ENCODE measurements at places on chromosomes 3 and 15.

DNA sequence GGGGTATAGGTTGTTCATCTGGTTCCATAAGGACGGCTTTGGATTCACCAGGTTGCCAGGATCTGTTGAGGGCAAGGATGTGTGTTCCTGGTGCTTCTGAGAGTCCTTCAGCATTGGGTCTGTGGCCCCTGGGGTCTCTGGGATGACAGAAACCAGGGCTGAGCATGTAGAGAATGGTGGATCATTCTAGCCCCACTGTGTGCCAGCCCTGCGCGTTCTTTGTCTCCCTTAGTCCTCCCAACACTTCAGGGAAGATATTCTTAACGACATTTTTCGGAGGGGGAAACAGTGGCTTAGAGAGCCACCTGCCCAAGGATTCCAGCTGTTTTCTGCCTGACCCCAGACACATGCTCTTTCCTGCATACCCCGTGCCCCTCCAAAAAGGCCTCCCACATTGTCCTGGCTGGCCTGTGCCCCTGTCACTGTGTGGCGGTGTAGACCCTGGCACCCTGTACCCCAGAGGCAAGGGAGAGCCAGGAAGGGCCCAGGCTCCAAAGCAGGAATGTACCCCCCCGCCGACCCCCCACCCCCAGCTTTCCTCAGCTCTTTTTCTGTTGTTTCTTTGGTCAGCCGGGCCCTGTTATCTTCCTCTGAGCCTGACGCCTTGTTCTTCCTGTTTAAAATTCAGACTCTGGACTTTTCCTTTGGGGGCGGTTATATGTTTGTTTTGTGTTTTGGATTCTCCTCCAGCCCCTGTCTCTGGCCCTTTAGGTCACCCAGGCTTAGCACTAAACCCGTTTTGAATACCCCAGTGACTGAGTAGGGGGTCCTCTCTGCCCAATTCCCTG is 57.8 kb upstream of the SMAD6 start:
- no peak for DNase-seq

DNA sequence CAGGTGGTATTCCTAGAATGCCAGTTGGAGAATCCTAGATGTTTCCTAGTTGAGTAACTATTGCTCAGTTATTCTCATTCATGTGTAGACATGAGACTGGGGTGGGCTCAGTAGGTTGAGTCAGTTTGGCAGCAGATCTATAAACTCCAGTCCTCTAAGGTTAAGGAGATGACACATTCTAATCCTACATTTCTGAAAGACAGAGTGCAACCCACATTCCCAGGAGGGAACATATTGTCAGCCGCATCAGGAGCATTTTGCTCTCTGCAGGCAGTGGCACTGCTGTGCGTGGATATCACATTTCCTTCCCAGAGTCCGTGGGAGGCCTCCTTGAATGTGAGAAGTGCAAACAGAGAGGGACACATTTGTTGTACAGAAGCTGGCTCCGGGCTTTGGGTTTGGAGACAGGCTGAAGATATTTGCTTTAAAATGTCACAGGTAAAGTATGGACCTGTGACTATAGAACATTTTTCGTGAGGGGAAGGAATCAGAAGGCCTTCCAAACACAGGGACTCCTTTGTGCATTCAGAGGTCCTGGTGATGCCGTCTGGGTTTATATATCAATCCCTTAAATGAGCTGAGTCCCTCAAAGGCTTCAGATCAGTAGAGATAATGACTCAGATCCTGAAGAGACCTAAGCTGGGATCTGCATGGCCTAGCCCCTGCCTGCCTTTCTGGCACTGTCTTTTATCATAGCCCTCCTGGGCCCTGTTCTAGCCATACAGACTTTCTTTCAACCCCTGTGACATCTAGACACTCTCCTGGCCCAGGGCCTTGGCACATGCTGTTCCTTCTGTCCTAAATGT is 156.5 kb downstream of the CADPS start:
- no peak for DNase-seq

GRCh38 chr3:36259580-36259979 is 120.7 kb upstream of the STAC start:
- no peak for DNase-seq

DNA sequence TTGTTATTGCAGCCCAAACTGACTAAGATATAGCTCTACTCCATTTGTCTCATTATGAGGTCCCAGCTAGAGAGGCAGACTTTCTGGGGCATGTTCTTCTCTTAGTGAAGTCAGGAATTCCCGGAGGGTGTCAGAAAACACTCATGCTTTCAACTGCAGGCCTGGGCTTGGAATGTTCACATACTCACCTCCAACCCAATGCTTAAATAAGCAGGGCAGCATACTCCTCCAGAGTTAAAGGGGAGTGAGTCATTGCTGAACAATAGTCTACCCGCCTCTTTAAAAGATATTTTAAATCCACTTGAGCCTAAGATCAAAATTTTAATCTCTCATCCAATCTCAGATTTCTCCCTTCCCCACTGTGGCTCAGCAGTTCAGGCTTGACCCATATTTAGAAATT is 167.8 kb upstream of the DPH6 start:
- DNase-seq: no peak

DNA sequence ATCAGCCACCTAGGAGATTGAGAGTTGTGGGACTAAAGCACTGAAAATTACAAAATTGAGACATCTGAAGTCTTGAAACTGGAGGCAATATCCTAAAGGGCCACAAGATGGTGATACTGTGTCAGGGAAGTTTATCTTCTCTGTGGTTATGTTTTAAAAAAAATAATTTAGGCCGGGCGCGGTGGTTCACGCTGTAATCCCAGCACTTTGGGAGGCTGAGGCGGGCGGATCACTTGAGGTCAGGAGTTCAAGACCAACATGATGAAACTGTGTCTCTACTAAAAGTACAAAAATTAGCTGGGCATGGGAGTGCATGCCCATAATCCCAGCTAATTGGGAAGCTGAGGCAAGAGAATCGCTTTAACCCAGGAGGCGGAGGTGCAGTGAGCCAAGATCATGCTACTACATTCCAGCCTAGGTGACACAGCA is 17.9 kb upstream of the NIT2 start:
- peak; percentile 34 for DNase-seq

Data from CD14-positive monocyte (primary cell).